ENCODE measurements at places on chromosomes 12 and 14.
A peak's percentile ranks its signal among the peaks of the same experiment; 100 is the strongest.

GRCh38 chr14:106230071-106230470, 703.7 kb downstream of the TMEM121 start:
- ATAC-seq: no peak

DNA sequence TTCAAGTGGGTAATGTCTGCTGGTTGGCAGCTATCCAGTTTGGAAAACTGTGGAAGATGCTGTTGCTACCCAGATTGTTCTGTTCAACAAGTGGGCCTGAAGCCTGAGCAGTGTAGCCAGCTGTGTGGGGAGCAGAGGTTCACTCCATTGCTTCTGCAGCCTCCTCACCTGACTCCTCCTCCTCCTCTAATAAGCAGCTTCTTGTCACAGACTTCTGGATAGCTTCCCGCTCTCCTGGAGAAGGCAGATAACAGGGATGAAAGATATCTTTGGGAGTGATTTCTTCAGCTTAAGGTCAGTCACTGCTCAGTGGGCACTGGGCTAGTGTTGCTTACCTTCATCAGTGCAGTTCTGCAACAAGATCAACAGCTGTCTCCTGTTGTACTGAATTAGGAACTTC, 2.0 kb downstream of the POP5 start:
- no peak for ATAC-seq

- no peak for ATAC-seq
These were observed 197.9 kb downstream of the SUDS3 start for GRCh38 chr12:118574288-118574687.

- peak; percentile 0 for ATAC-seq
These were observed 827 bp upstream of the TEDC1 start for GRCh38 chr14:105490267-105490571.

DNA sequence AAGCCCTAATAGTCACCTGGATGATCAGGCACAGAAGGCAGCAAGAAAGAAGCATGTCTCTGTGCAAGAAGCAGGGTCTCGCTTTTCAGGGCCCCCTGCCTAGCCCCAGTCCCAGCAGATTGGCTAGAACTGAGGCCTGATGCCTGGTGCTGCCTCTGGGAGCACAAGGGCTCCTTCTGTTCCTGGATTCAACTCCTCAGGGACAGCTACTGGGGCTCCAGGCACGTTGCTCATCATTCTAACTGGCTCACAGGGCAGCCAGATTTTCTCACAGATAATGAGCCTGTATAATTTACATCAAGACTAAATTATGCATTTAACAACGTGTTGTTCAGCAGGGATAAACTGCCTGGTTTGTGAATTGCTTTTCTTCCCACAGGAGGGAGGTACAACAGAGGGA, 106.5 kb upstream of the PLXNC1 start:
- ATAC-seq: no peak

DNA sequence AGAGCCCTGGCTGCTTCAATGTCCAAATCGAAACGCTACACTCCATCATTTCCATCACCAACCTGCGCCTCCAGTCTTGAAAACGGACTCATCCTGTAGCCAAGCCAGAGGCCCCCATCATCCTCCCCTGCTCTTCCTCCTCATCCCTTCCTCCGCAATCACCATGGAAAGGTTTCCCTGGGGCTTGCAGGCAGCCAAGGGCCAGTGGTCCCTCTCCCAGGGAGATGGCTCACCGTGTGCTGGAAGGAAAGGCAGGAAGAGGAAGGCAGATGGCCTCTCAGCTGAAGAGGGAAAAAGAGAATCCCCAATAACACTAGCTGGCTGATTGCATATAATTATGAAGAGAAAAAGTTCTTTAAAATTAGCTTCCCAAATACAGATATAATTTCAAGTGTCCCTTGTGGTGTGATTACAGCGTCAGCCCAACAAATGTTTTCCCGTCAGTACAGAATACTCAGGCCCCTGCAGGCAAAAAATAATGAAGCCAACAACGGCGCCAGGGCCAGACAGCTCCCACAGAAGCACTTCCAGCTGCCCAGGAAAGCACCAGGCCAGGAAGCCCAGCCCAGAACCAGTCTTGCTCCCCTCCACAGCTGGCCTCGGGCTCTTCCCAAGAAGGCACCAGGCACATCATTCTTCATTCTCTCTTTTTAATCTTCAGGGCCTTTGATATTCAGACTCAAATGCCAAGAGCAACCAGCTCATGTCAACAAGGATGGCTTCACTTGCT, 24.7 kb downstream of the ITPK1 start:
- no peak for ATAC-seq

GRCh38 chr12:11446372-11446771, 51.0 kb upstream of the PRB2 start:
- no peak for ATAC-seq

GRCh38 chr12:111585690-111586089, 13.4 kb downstream of the ATXN2 start:
- ATAC-seq: no peak

DNA sequence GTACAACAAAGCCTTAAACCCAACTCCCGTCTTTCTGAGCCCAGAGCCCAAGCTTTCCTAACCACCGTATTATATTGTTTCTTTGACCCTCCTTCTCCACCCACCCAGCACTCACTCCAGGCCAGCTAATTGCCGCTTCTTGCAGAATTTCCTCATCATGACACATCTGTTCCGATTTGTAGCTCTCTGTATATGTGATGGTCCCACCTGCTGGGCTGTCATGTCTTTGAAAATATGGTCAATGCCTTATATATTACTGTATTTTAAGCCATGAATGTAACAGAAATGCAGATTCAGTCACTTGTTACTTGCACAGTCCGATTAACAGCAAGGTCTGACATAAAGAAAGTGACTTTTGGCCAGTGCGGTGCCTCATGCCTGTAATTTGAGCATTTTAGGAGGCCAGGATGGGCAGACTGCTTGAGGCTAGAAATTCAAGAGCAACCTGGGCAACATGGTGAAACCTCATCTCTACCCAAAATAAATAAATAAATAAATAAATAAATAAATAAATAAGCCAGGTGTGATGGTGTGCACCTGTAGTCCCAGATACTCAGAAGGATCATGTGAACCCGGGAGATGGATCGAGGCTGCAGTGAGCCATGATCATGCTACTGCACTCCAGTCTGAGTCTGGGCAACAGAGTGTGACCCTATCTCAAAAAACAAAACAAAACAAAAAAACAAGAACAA, 359.8 kb downstream of the ATP23 start:
- ATAC-seq: no peak

DNA sequence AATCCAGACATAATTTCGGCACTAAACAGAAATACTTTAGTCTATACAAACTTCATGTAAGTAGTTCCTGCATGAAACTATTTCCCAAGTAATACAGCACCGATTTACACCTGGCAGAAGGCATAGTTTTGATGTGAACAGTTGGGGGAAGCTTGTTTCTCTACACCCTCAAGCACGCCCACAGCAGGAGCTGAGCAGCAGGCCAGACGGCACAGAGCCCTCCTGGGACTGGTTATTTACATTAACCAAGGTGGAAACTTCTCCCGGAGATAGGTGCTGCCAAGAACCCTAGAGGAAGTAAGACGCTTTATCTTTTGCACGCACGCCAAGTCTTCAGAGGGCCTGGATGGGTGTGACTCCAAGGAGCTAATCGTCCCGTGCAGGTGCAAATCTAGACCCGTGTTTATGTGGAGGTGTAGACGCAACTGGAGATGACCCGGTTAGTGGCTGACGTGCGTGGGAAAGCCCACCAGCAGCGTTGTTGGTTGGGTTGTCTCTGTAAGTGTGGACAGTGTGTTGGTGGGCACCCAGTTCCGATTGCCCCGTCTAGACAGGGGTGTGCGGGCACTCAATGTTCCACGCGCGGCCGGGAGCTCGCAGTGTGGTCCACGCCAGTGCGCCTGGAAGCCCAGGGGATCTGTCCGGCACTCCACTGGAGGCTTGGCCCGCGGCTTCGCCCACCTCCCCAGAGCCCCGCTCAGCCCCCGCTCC, 767 bp upstream of the TCP11L2 start:
- ATAC-seq: peak; percentile 30

DNA sequence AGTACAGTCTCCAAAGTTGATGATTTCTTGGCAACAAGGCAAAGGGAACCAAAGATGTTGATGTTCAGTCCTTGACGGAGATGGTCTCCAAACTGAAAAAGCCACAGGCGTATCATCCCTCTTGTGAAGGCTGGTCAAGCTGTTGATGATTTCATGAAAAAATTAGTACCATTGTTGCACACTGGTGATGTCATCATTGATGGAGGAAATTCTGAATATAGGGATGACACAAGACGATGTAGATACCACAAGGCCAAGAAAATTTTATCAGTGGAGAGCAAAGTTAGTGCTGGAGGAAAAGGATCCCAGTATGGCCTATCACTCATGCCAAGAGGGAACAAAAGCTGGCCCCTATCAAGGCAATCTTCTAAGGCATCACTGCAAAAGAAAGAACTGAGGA, 88.7 kb upstream of the KRR1 start:
- ATAC-seq: no peak

GRCh38 chr12:12877153-12877768, 14.1 kb upstream of the GPRC5A start:
- ATAC-seq: no peak

GRCh38 chr14:39050389-39050788, 52.6 kb downstream of the SEC23A start:
- ATAC-seq: no peak

GRCh38 chr12:2095878-2096277, 43.1 kb downstream of the CACNA1C start:
- no peak for ATAC-seq

DNA sequence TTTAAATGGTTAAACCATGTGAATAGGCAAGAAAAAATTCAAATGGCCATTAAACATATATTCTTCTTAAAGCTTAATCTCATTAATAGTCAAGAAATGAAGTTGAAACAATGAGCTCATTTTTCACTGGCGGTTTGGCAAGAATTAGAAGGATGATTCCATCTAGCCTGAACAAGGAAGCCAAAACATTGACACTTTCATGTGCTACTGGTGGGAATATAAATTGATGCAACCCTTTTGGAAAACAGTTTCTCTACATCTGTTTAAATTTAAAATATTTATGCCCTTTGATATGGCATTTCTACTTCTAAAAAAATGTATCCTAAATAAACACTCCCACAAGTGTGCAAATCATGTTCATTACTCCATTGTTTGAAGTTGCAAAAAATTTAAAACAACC, 174.7 kb upstream of the HIF1A start:
- ATAC-seq: no peak

DNA sequence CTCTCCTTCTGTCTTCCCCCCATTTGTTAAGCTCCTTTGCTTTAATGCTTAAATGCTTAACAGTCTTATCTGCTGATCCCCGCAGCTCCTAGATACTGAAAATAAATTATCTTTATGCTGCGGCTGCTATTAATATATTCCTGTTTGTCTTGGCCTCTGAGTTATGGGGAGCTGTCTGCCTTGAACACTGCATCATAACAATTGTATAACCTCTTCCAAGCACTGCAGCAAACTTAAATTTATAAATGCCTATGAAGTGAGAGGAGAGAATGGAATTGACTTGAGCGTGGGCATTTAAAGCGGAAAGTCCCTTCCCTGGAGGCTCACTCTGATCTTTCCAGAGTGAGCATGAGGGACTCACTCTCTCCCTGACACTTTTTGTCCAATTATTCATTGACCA, 23.1 kb upstream of the DCP1B start:
- ATAC-seq: no peak

DNA sequence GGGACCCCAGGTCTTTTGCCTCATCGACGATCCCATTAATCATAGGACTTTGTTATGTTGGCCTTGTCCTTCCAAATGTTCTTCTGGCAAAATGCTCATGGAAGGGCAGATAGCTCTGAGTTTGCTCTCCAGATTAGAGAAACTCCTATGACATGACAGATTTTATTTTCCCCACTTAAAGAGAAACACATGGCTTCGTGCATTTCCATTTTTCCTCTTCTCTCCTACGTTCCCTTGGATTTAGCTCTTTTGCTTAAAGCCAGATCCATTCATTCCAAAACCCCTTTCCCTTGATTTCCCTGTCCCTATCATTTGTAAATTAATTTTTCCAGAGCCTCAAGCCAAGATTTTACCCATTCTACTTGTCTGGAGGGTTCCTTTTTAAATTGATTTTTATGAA, 2.9 kb downstream of the PRIMA1 start:
- no peak for ATAC-seq

DNA sequence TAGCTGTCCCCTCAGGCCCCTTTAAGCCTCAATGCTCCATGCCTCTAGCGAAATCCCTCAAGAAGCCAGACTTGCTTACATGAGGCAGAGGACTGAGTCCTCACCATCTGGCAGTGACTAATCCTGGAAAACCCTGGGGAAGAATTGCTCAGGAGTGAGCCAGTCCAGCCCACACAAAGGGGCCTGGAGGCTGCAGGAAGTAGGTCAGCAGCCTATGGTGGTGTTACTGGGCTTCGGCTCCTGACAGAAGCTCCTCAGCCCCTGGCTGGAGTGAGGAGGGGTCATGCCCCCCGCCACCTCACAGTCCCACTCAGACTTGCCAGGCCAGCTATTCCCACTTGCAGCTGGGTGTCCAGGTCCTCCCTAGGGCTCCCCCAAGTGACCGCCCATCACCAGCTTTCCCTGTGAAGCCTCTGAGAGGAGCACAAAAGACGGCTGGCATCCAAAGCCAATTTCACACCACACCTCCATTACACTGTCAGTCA, 250.5 kb downstream of the DPF3 start:
- no peak for ATAC-seq

- no peak for ATAC-seq
These were observed 50.8 kb downstream of the TSHR start for GRCh38 chr14:81006266-81006665.

- peak; percentile 91 for ATAC-seq
These were observed 89.8 kb downstream of the BTG1 start for GRCh38 chr12:92055877-92056276.

- no peak for ATAC-seq
These were observed 14.5 kb downstream of the CCDC198 start for GRCh38 chr14:57479197-57479596.

- no peak for ATAC-seq
These were observed 418.2 kb downstream of the ZFP36L1 start for GRCh38 chr14:68374682-68375081.

DNA sequence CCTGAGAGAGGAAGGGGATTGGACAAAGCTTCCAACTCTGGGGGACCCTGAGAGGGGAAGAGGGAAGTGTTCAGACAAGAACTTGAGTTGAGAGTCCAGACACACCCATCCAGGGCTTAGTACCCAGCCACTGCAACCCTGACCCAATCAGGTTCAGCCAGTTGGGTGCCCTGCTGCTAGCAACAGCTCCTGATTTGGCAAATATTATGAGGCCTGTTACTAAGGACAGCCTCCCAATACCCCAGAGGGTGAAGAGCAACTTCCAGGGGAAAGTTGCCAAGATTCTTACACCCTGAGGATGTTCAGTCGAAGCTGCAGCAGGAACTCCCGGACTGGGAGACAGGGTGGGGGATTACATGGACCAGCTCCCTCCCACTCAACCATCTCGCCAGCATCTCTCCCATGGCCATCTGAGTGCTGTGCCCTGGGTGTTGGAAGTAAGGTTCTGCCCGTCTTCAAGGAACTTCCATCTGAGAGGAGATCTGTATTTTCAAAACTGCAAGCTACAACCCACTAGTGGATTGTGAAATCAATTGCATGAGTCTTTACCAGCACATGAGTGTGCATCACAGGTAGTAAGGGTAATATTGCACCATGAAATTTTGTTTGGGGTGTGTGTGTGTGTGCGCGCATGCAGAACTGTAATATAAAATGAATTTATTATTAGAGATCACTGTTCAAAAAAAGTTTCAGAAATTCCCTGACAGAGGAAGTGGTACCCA, 11.5 kb upstream of the KRT78 start:
- ATAC-seq: no peak
